ENCODE measurements at places on chromosomes 16 and 17.

DNA sequence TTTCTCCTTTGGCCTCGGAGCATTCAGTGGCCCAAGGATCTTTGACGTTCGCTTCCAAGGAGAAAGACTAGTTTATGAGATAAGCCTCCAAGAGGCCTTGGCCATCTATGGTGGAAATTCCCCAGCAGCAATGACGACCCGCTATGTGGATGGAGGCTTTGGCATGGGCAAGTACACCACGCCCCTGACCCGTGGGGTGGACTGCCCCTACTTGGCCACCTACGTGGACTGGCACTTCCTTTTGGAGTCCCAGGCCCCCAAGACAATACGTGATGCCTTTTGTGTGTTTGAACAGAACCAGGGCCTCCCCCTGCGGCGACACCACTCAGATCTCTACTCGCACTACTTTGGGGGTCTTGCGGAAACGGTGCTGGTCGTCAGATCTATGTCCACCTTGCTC lies 1.4 kb downstream of the AOC3 start:
- no peak for DNase-seq

GRCh38 chr16:85113168-85113733 lies 979 bp upstream of the CIBAR2 start:
- DNase-seq: no peak

DNA sequence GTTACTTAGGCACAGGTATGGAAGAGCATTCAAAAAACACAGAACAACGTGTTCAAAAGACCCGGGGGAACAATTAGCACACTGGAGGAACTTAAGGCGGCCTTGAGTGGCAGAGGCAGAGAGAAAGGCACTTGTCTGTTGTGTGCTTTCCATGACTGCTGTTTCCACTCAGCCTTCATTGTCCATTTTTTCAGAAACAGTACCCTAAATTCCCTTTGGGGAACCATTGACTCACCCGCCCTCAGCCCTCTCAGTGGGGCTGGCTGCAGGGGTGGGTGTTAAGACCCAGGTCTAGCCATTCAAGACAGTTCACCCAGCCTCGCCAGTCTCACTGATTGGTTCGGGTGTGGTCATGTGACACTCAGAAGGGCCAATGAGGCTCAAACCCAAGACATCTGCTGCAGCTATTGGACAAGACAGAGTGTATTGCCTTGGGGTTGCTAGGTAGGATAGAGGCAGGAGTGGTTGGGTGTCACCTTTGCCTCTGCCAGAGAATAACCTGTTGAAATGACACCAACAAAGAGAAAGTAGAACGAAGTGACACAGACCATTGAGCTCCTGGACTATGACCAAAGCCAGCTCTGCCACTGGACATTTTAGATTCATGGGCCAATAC lies 19.6 kb upstream of the CEP20 start:
- DNase-seq: no peak

- DNase-seq: no peak
Measured at GRCh38 chr17:78991906-78992532, 12.3 kb upstream of the LGALS3BP start.

DNA sequence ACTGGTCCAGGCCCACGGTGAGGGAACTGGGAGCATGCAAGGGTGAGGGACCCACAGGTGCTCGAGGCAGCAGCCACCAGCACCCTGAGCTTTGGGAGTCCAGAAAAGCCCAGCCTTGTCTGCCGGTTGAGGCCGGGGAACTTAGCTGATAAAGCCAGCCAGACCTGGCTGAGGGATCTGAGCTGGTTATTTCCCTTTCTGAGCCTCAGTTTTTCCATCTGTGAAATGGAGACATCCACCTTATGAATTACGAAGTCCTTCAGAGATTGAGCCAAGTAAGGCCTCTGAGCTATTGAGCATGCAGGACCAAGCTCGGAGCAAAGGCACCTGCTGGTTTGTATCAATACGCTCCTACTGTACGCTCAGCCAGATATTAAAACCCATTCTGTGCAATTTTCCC lies 13.8 kb downstream of the NECAB2 start:
- DNase-seq: no peak

GRCh38 chr17:78882540-78883088 lies 20.4 kb downstream of the CEP295NL start:
- no peak for DNase-seq

GRCh38 chr17:30208214-30208613 lies 27.3 kb downstream of the SLC6A4 start:
- no peak for DNase-seq

DNA sequence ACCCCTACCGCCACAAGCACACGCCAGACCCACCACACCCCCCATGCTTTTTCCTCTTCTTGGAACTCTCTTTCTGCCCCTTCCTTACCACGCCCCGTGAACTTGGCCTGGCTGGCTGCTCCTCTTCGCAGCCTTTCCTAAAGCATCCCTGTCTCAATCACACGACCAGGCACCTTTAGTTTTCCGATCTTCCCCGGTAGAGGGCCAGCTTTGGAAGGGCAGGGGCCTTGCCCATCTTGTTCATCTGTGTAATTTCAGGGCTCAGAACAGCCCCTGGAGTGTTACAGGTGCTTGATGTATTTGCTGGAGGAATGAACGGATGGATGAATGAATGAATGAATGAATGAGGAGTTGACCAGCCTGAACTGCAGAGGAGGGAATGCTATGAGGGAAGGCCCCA lies 3.7 kb downstream of the SPPL2C start:
- no peak for DNase-seq

Data from type B pancreatic cell (in vitro differentiated cells).